ENCODE measurements at places on chromosomes 3 and 15.
A peak's percentile ranks its signal among the peaks of the same experiment; 100 is the strongest.

GRCh38 chr15:79209116-79209515 is 73.4 kb upstream of the ANKRD34C start:
- DNase-seq: no peak

GRCh38 chr3:81929697-81930096 is 168.3 kb upstream of the GBE1 start:
- no peak for DNase-seq

- DNase-seq: no peak
These were observed 379.0 kb downstream of the GBE1 start for GRCh38 chr3:81382470-81382869.

GRCh38 chr3:82448320-82448719 is 686.9 kb upstream of the GBE1 start:
- DNase-seq: no peak

DNA sequence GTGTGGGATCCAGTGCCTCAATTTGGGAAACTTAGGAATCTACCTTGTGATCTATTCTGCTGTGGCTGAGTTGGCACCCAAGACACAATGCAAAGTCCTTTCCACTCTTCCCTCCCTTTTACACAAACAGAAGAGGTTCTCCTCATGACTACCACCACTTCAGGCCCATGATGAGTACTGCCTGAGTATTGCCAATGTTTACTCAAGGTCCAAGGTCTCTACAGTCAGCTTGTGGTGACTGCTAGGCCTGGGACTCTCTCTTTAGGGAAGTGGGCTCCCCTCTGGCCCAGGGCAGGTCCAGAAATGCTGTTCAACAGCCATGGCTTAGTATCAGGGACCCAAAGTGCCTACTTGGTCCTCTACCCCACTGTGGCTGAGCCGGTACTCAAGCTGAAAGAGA is 56.8 kb upstream of the PEX5L start:
- DNase-seq: no peak

DNA sequence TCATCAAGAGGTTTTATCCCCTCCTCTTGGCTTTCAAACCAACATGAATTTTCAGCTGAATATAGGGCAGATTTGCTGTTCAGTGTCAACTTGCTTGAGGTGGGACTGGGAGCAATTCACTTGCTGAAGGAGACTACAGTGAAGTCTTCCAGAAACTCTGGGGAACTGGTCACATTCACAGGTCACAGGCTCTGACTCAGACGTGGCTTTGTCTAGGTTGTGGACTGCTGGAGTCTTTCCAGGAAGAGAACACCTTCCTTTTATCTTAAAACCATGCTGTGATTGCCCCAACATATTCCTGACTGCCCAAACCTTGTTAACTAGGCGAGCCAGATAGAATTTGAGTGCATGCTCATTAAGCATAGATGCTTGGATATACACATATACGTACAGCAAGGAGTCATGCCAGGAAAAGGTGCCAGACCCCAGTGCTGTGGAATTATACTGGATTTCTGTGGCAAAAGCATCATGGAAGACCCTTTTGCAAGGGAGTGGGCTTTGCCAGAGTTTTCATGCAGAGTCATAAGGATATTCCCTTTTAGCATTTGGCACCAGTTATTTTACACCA is 399.1 kb upstream of the TBL1XR1 start:
- DNase-seq: no peak

DNA sequence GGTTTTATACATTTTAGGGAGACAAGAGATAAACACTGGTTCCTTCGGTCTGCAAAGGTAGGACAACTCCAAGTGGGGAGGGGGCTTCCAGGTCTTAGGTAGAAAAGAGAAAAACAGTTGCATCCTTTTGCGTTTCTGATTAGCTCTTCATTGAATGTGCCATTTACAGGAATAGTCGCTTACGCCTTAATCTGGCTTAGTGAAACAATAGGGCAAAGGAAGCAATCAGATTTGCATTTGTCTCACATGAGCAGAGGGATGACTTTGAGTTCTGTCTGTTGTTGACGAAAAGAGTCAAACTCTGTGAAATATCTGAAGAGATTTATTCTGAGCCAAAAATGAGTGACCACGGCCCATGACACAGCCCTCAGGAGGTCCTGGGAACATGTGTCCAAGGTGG is 166.0 kb upstream of the ATP10A start:
- no peak for DNase-seq

- DNase-seq: no peak
These were observed 15.1 kb downstream of the DUSP7 start for GRCh38 chr3:52041118-52041731.

DNA sequence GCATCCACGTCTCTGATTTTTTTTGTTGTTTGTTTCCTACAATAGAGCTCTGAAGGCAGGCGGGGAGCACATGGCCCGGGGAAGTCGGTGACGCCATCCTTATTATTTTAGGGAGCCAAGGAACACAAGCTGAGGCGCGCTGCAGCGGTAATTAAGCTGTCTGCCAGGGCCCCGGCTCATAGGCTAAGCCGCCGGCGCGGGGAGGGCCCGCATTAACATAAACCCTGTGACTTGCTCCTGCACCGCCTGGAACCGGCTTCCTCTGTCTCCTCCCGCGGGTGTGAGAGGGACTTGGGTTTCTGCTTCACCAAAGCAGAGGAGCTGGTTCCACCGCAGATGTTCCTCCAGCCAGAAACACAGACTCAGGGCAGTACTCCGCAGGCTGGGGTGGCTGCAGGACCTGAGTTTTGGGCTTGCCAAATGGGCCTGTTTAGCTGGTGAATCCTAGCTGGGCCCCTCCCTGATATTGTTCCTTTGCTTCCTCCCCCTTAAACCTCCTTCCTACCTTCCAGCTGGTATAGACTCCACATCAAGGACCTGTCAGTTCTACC is 25.3 kb downstream of the ANP32A start:
- DNase-seq: peak; percentile 36

DNA sequence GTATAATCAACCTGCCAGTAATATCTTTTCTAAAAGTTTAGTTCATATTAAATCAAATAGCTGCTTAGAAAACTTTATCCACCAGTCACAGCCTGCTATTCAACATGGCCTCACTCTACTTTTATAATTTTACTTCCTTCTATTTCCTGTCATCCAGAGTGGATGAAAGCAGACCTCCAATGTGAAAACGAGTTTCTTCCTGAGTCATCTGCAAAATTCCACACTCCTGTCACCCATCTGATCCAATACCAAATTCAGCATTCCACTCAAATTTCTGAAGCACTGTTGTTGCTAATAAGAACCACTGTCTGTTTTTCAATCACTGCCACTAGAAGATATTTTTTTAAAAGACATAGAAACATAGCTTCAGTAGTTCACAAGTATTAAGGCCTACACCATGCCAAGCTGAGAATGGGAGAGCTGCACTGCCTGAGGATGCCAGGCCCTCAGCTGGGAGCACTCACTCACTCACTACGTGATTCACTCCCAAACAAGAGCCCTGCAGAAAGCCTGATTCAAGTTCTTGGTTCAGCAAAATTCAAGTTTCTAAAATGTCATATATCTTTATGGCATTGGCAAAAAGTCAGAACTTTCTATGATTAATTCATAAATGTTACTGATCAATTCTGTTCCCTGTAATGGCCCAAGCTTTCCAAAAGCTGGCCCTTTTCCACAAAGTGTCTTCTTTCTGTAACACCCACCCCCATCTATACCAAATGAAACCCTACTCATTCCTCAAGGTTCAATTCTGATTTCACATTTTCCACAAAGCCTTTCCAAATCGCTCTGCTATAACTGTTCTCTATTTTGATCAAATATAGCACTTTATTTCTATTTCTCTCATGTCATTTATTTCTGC is 82.9 kb downstream of the FSIP1 start:
- DNase-seq: no peak

GRCh38 chr15:36359286-36359685 is 220.1 kb upstream of the CDIN1 start:
- DNase-seq: no peak

DNA sequence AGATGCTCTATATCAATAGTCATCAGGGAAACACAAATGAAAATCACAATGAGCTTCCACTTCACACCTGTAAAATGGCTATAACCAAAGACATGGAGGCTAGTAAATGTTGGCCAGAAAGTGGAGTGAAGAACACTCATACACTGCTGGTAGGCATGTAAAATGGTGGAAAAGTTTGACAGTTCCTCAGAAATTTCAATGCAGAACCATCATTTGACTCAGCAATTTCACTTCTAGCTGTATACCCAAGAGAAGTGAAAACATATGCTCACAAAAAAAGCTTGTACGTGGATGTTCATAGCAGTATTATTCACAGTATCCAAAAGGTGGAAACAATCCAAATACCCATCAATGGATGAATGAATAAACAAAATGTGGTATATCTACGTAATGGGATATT is 19.2 kb upstream of the TOP2B start:
- no peak for DNase-seq
